Mesothelial cell of epicardium (in vitro differentiated cells): ENCODE measurements at places on chromosomes 16 and 17.

DNA sequence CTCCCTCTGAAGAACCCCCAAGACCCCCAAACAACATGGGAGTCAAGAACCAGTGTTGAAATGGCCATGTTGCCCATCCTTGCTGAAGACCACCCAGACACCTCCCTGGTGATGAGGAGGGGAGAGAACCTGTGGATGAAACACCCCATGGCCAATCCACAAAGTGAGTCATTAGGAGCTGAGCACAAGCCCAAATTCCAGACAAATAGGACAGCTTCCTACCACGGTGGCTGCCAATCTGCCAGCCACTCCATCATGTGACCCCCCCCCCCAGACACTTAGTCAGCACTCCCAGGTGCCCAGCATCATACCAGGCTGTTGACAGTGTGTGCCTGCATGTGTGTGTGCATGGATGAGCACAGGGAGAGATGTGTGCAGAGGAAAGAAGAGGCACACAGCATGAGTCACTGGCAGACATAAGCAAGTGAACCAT is 26.4 kb upstream of the RPL38 start:
- DNase-seq, result no peak

- DNase-seq, result no peak
Measured at GRCh38 chr17:63015824-63016223, 49.8 kb downstream of the TANC2 start.

GRCh38 chr16:50058091-50058771 is 7.5 kb upstream of the HEATR3 start:
- no peak for DNase-seq

GRCh38 chr16:74626741-74627416 is 20.0 kb upstream of the GLG1 start:
- DNase-seq, result no peak

GRCh38 chr17:55264645-55265298 is at the start of gene HLF:
Gene HLF (plus strand): TSS chr17:55264960. CDS start chr17:55265485, 525 bp downstream.
- DNase-seq, result peak; percentile 65
